ENCODE measurements at places on chromosomes 6 and 20.

GRCh38 chr20:62470459-62470858, 5.3 kb downstream of the GATA5 start:
- no peak for DNase-seq

DNA sequence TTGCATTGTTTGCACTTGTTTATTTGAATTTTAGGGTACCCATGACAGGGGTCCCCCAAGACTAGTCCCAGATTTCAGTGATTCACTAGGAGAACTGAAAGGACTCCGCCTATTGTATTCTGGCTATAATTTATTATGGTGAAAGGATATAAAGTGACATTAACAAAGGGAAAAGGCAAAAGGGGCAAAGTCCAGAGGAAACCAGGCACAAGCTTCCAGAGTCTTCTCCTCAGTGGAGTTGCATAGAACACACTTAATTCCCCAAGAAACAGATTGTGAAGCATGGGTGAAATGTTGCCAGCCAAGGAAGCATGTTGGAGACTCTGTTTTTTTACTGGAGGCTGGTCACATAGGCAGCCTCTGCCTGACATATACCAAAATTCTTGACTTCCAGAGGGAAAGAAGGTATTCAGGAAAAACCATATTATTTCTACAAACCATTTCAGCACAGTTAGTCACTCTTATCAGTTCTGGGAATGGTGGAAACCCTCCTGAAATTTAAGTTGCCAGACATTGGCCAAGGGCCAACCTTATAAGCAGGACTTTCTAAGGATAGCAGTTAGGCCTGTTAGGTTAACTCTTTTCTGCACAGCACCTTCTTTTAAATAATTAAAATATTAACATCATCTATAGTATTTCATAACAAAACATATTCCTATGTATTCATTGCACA, 71.8 kb downstream of the FIG4 start:
- no peak for DNase-seq

- DNase-seq: no peak
Measured at GRCh38 chr20:61163031-61163430, 89.0 kb upstream of the CDH4 start.

GRCh38 chr20:47258745-47259695, 97.5 kb downstream of the ZMYND8 start:
- DNase-seq: no peak

- DNase-seq: no peak
Measured at GRCh38 chr6:159152041-159152440, 17.2 kb upstream of the FNDC1 start.

DNA sequence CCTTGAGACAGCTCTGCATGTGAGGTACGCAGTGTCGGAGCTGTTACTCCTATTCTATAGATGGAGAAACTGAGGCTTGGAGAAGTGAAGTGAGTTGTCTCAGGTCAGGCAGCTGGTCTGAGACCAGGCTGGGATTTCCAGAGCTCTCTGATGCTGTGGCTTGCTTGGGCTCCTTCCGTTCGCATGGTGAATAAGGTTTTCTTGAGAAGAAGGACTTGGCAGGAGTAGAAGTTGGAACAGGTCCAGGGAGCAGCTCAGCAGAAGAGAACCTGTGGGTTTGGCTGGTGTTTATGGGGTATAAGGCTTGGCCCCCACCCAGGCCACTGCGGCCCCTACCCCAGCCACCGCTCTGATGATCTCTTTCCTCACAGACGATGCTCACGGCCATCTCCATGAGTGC, 7.4 kb downstream of the SLC12A5 start:
- DNase-seq: no peak

DNA sequence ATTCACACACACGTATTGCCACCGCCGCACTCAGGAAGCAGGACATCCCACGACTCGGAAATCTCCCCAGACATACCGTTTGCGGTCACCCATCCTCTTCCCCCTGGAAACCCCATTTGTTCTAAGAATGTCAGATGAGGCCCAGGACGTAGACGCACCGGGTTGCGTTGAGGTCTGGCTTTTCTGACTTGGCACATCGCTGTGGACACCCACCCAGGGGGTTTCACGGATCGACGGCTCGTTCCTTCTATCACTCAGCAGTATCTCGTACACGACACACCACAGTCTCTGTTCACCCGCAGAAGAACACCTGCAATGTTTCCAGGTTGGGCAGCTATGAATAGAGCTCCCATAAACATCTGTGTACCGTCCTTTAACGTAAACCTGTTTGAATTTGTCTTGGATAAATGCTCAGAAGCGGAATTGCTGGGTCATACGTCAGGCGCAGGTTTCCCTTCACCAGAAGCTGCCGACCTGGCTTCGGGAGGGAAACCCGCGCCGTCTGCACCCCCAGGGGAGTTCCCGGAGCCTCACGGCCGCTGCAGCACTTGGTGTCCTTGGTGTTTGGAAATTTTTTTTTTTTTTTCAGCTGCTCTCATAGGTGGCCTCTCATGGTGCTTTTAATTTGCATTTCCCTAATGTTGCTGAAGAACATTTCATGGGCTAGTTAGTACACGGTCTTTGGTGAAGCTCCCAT, 9.3 kb upstream of the EEF1A2 start:
- DNase-seq: no peak

DNA sequence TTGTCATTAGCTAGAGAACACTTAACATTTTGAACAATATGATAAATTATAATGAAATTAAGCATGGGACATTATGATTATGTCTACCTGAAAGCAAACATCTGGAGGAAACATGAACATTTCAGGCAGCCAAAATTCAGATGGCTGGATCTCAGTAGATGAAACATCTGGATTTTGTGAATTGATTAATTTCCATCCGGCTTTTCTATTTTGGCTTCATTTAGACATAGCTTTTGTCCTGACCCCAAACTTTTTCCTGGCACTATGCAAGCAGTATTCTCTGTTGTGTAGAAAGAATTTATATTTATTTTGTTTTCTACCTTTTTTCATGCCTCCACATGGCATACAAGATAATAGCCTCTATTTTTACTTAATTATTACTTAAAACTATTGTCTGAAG, 186.3 kb downstream of the OGFRL1 start:
- no peak for DNase-seq

- no peak for DNase-seq
Measured at GRCh38 chr6:119497988-119498727, 148.6 kb upstream of the MAN1A1 start.

- no peak for DNase-seq
Measured at GRCh38 chr20:3678856-3679720, 2.7 kb downstream of the ADAM33 start.

GRCh38 chr20:59084041-59084850, 41.7 kb upstream of the PRELID3B start:
- no peak for DNase-seq

DNA sequence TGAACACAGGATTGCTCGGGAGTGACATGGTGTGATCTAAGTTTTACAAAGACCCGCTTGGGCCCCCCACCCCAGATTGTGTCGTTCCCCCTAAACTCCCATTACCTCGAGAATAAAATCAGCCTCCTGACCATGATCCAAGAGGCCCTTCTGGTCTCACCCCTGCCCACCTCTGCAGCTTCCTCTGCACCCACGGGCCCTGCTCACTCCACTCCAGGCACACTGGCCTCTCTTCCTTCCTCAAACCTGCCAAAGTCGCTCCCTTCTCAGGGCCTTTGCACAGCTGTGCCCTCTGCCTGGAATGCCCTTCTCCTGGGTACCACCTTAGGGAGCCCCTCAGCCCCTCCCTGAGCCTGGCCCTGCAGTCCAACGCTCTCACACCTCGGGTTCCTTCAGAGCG, 17.9 kb downstream of the TGM2 start:
- DNase-seq: no peak

GRCh38 chr20:4866429-4866828, 134.9 kb downstream of the SLC23A2 start:
- no peak for DNase-seq

- no peak for DNase-seq
Measured at GRCh38 chr20:37651932-37652331, 41.9 kb upstream of the CTNNBL1 start.

DNA sequence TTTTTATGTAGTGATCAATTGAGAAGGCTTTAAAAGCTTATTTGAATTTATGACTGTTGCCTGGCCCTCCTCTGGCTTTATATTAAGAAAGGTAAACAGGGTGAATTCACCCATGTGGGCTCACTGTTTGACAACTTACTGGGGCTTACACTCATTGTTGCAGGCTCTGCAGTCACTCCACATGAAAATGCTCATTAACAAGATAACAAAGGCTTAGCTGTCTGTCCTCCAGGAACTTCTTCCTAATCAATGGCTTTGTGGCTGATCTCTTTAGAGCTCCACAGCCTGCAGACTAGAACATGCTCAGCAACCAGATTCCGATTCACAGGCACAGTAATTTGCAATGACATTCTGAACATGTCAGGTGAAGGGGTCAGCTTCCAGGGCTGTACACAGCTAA, 323.2 kb upstream of the MAN1A1 start:
- no peak for DNase-seq

DNA sequence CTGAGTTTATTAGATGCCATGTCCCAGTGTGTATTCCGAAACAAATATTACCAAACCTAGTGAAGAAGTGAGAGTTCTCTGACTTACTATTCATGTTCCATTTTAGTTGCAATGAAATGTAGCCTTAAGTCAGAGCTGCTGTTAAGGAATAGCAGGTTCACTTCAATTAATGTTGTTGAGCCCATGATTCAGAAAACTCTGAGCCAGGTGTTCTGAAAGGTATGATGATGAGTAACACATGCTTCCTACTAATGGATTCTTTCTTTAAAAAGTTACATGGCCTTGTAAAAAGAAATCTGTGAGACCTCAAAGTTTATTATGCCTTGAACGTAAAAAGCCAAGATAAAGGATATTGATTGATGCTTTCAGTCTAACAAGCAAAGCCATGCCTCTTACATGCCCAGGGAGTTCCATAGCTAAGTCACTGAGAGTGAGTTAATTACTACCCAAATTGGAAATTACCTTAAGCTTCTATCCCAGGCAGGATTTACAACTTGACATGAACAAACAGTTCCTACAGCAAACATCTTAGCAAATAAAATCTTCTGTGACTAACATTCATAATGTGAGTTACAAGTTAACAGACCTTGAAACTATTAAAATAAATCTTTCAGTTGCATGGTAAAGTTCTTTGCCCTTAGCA, 122.9 kb downstream of the AKAP7 start:
- no peak for DNase-seq

DNA sequence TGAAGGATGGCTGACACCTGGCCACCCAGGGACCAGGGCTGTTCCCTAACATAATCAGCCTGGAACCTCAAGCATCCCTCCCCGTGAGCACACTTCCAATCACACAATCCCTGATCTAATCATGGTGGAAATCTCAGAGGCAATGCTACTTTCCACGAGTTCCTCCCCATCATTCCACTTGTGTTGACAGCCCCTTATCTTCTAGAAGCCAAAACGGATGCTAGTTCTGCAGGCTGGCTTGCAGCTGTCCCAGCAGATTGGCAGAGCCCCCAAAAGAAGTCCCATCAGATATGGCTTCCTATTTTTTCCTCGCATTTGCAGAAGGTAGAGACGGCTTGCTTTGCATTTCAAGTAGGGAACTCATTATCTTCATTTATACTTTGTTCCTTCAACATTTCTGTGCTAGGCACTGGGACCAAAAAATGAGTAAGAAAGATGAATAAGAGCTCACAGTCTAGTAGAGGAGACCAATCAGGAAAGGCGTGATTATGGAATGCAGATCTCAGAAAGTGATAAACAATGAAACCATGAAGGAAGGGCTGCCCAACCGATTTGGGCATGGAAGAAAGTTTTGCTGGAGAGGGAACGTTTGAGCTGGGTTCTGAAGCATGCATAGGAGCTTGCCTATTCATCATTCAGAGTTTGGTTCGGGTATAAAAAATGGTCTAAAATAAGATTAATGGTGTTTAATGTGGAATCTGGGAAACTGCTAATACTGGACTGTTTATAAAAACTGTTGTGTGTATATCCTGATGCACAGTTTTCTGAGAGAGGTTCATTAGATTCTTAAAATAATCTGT, 44.6 kb upstream of the TBC1D7 start:
- DNase-seq: no peak

DNA sequence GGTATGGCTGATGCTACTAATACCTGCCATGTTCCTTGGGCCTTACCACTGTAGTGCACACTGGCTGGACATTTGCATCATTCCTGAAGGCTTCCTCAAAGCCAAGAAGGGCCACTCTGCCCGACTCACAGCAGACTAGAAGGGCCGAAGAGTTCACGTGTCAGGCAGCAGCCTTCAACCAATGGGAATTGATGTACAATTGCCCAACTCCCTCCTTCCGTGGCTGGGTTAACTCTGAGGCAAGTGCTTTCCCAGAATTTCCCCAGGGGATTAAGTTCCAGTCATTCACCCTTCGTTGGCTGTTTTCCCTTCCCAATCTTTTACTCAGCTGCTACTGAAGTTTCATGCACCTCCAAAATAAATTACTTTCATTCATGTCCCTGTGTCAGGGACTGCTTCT, 29.8 kb downstream of the PSMB9 start:
- DNase-seq: no peak

GRCh38 chr6:149681209-149681608, 32.7 kb upstream of the KATNA1 start:
- DNase-seq: no peak

GRCh38 chr6:79042799-79043126, 35.3 kb downstream of the PHIP start:
- DNase-seq: no peak

GRCh38 chr6:156437121-156437879, 339.9 kb upstream of the ARID1B start:
- DNase-seq: no peak

DNA sequence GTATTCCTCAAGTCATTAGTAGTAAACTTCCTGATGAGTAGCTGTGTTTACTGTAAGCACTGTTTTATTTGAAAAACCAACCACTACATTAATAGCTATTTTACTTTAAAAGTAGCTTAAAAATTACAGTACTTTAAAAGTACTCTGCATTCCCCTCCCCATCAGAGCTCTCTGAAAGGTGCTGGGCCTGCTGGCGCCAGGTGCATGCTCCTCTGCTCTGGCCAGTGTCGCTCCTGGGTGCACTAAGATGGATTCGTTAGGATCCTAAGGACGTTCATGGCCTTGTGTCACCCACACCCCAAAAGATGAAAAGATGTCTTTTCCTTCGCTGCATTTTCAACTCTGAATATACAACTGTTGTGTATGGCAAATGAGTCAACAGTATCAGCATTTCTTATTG, 43.9 kb upstream of the KIF25 start:
- DNase-seq: no peak

DNA sequence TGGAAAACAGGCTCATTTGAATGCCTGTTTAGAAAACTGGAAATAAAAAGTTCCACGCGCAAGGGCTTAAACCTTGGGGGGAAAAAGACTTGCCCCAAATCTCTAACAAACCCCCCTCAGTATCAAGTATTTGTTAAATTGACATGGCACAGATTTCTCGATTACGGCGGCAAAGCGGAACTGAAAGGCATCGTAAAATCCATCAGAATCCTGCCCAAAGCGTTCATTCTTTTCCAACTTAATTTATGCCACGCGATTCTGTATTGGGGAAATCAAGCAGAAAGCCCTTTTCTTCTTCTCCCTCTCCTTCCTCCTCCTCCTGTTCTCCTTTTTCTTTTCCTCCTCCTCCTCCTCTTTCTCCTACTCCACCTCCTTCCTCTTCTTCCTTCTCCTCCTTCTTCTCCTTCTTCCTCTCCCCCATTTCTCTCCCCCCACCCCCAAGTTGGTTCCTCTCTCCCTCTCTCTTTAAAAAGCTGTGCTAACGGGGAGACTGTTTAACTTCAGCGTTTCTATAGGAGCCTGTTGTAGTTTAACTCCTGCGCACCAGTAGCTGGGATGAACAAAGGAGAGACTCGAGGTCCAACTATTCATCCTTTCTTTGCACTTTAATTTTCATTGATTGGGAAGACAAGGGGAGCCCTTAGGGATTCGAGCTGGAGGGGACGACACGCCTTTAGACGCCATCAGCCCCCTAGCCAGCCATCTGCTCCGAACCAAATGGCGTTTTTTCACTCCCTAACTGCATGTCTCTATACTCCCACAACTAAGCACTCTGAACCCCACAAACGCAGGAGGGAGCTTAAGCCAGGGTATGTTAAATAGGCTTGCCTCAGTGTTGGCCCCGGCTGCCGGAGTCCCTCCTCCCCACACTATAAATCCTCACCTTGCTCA, 2.7 kb upstream of the DLL1 start:
- no peak for DNase-seq

Data from esophagus squamous epithelium (tissue), 5 donors.